Stimulated activated CD4-positive, alpha-beta T cell treated with anti-CD3 and anti-CD28 coated beads, Interleukin-15, amount 100 ng/mL, for 1 hour (primary cell): ENCODE measurements at places on chromosomes 12 and 14.
A peak's percentile ranks its signal among the peaks of the same experiment; 100 is the strongest.

GRCh38 chr14:51020024-51020710 is 74.7 kb downstream of the TRIM9 start:
- DNase-seq: no peak

GRCh38 chr12:32273712-32274111 is 125.6 kb upstream of the FGD4 start:
- DNase-seq: peak; percentile 13

DNA sequence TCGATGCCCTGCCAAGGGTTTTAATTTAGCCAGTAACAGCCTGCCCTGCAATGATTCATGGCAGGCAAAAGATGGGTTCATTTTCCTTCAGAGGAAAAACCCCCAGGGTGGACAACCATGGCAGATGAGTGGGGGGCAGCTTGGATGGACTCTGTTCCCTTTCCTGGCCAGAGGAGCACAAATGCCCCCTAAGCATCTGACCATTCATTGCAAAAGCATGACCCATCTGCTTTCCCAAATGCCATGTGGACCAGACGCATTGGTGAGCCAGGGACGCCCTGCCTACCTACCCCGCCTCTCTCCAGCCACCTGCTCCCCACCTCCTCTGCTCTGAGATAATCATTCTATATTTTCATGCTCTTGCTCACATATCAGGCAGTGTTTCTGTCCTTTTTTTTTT is 281.9 kb downstream of the DPF3 start:
- DNase-seq: no peak

DNA sequence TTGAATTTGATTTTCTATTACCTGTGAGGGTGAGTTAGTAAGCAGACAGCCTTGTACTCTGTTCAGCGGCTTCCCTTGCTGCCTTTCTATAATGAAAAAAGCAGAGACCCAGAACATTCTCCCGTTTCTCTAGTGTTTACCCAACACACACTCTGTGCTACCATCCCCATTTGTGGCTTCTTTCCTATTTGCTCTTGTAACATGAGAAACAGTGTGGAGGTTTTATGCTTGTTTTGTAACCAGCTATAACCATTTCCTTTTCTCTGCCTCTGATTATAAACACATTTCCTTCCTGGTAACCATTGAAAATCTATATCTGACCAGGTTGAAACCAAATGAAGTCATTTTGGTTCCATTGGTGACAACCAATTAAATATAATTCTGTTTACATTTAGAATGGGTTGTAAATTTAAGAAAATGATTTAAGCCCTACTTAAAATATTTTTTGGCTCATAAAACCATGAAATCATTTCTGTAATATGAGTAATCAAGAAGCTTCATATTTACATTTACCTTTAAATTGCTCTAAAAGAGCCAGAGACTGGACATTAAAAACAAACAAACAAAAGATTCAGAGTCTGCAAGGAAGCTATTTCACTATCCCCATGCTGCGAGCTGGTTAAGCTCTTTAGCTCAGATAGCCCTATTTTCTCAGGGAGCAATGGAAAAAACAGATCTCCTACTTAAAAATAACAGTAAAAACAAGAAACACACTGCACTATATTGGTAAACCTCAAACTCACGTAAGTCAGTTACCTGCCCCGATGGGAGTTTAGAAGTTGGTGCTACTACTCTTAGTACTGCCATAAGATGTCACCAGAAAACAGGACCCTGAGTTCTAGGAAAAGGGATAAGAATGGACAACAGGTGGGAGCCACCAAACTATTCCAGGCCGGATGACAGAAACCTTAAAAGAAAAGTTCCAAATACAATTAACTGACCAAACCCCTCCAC is 206.5 kb upstream of the EEA1 start:
- DNase-seq: no peak

GRCh38 chr14:57834001-57834598 is 31.8 kb downstream of the SLC35F4 start:
- no peak for DNase-seq

GRCh38 chr12:109182041-109182839 is 65.9 kb downstream of the ACACB start:
- no peak for DNase-seq

DNA sequence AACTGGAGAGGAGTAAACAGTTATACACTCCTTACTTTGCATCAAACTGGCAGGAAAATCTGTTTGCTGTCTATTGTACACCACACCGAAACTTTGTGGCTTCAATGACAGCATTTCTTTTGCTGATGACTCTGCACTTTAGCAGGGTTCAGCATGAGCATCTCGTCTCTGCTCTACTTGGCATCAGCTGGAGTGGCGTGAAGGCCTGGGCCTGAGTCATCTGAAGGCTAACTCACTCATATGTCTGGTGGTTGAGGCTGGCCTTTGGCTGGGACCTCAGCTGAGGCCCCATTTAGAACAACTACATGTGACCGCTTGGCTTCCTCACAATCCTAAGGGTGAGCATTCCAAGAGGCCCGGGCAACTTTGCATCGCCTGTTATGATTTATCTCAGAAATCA is 28.7 kb upstream of the REP15 start:
- no peak for DNase-seq

GRCh38 chr14:92659765-92660561 is 88.5 kb downstream of the LGMN start:
- no peak for DNase-seq

DNA sequence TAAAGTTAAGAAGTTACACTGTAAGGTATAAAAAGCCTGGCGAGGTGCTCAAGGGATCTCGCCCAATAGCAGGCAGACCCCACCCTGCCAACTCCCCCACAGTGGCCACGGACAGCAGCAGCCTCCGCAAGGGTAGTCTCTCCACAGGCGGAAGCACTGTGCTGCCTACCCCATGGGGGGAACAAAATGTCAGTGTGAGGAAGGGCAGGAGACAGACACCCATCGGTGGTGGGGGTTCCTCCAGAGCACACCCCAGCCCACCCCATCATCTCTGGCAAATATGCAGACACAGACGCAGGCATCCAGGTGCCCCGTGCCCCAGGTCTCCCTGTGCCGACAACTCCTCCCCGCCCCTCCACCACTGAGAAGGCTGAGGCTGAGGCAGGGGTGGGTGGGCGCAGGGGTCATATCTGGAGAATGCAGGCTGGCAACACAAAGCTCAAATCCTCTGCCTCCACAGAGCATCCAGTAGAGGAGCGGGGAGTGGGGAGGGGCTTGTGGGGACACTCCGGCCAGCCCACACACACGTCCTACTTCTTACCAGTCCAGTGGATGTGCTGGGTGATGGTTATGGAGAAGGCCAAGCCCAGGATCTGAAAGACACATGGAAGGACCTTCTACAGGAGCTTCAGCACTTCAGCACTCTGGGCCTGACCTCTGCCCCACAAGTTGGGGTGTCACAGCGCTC is 68.3 kb upstream of the DDX11 start:
- no peak for DNase-seq

GRCh38 chr12:105317942-105318621 is 12.4 kb upstream of the C12orf75 start:
- no peak for DNase-seq

DNA sequence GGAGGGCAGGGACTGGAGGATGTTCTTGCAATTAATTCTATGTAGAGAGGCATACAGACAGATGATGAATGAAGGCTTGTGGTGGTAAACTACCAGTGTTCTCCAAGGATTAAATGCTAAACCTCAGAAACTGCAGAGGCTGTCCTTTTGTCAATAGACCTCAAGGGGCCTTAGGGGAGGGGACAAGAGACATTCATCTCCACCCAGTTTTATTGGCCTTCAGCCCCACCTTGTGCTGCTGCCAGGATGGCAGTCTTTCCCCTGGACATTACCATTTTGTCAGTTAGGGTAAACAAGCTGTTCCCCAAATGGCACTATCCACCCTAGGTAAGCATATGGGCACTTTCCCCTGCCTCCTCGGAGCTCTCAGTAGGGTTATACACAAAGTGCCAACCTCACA is 4.9 kb upstream of the SMAGP start:
- no peak for DNase-seq

- DNase-seq: peak; percentile 29
Measured at GRCh38 chr12:92551853-92552397, 150.9 kb upstream of the PLEKHG7 start.

DNA sequence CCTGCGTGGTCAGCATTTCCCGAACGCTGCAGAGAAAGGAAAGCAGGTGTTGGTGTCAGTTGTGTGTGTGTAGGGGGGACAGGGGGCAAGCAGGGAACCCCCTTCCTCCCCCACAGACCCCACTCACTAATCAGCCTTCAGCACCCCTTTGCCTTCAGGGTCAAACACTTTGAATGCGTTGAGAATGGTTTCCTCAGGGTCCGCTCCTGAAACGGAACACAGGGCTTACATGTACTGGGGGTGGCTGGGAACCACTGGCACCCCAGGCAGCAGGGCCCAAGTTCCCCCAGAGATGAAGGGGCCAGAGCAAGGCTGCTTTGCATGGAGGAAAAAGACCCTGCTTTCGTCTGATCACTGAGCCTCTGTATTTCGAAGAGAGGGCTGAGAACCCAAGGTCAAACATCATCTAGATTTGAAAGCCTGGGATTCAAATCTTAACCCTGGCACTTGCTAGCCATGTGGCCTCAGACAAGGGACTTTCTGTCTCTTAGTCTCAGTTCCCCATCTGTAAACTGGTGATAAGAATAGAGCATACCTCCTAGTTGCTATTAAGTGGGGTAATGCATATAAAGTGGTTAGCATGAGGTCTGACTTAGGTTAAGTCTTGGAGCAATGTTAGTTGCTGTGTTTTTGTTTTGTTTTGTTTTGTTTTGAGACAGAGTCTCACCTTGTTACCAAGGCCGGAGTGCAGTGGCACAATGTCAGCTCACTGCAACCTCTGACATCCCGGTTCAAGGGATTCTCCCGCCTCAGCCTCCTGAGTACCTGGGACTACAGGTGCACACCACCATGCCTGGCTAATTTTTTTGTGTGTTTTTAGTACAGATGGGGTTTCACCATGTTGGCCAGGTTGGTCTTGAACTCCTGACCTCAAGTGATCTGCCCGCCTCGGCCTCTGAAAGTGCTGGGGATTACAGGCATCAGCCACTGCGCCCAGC is 7.0 kb downstream of the MYL2 start:
- DNase-seq: no peak

- DNase-seq: no peak
Measured at GRCh38 chr14:35789651-35790050, 19.4 kb downstream of the RALGAPA1 start.

- no peak for DNase-seq
Measured at GRCh38 chr14:23566778-23567185, 809 bp downstream of the AP1G2 start.

DNA sequence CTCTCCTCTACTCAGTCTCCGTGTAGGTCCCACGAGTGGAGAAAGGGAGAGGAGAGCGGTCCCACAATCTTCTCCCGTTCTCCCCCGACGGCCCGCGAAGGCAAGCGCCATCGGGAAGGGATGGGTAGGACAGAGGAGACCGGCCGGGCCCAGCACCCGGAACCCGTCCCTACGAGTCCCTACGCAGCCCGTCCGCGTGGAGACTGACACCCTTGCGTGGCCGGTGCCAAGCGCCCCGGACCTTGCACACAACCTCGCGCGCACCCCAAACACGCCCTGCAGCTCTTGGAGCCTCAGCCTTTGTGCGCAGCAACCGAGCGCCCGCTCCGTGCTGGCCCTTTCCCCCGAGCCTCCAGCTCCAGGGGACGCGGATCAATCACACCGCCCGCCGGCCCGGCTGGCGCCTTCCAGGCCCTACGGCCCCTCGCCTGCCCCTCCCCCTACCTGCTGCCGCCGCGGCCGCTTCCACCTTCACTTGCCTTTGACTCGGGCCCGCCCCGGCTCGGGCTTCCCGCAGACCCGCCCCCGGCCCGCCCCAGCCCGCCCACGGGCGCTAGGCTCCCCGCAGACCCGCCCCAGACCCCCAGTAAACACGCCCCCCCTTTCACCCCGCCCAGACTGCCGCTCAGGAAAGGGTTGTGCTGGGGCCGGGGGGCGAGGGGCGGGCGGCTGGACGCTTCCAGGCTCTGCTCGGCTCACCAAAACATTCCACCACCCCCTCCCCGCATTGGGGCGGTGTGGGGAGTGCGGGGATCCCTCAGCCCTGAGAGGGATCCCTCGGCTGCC is at the start of gene NDRG2:
Gene NDRG2, minus strand, starts transcription at position 477 of the 786 bp plus-strand sequence. CDS start 1,746 bp downstream, outside the sequence.
- DNase-seq: peak; percentile 57

- no peak for DNase-seq
Measured at GRCh38 chr12:97387844-97388243, 74.8 kb upstream of the RMST start.

DNA sequence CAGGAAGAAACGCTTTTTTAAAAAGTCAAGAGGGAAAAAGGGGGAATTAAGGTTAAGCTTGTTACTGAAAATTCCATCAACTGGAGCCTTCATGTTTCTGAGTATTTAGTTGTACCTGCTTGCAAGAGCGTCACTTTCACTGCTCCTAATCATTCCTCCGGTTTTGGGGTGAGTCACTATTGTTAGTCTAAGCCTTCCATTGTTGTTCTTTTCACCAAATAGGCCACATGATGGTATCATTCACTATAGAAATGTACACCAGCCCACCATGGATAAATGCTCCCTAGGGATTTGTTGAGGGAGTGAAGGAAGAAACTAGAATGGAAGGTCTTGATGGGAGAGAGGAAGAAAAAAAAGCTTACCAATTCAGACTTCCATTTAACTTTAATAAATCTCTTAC is 3.0 kb downstream of the IL22 start:
- no peak for DNase-seq

DNA sequence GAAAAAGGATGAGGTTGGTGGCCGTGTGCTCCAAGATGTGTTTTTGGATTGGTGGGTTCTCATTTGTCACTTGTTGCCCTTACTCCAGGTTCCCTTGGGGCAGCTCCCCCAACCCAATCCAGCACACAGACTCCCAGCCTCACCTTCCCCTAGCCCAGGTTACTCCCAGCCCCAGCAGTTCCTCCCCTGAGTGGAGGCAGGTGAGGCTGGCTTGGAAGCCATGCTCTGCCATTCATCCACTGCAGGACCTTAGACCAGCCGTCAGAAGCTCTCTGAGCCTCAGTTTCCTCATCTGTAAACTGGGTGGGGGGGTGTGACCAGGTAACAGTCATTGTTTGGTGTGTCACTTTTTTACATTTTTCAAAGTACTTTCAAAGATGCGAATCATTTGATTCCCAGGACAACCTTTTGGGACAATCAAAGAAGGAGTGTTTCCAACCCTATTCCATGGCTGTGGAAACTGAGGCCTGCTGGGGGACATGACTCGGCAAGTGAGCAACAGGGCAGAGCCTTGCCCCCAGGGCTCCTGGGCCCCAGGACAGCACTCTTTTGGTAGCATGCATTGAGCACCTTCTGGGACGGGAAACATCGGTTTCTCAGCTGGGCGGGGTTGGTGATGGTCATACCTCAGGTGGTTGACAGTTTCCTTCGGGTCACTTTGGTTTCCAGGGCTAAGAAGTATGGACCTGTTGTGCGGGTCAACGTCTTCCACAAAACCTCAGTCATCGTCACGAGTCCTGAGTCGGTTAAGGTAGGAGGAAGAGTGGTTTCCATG is 7.2 kb downstream of the CYP46A1 start:
- DNase-seq: no peak

DNA sequence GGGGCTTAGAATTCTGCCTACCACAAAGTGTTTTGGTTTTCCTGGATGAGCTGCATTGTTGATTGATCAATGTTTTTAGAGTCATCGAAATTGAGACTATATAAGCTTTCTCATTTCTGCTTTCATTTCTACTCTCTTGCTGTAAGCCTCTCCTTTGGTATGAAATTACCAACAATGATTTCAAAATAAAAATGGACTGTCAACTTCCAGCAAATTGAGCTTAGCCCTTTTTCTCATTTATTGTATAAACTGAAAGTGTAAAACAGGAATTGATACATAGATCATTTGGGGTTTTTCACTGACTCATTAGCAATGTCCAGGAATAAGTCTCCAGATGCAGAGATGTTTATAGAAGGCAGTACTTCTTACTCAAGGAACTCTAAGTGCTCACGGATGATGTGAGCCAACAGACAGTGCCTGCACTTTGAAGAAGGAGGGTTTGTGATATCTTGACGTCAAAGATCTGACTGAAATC is 20.0 kb upstream of the PCNX1 start:
- DNase-seq: no peak
